ENCODE measurements at places on chromosomes 13 and 19.

DNA sequence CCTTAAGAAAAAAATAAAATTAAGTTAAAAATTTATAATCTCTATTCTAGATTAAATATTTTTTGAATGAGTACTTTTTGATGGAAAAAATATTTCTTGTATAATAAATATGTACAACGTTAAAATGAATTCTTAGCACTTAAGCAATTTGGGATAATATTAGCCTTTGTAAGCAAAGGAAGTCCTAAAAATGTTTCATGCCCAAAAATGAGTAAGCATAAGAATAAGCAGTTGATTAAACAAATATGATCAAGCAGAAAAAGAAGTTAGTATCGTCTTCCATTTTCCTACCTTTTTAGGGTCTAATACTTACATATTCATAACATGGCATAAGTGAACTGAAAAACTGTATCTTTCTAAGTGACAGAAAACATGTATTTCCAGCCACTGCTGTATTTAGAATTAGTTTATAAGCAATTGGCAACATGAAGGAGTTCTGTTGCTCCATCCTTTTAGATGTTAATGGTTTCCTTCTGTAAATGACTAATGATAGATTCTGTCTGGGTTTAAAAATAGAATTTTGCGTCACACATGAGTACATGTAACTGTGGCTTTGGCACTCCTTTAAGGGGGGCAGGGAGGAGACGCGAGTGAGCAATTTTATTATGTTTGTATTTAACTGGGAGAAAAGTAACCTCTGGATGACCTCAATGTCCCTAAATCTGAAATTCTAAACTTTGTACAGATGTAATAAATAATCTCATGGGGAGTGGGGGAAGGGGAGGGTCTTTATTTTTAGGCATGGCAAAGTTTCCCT is 237.4 kb downstream of the RGCC start:
- DNase-seq, result no peak

DNA sequence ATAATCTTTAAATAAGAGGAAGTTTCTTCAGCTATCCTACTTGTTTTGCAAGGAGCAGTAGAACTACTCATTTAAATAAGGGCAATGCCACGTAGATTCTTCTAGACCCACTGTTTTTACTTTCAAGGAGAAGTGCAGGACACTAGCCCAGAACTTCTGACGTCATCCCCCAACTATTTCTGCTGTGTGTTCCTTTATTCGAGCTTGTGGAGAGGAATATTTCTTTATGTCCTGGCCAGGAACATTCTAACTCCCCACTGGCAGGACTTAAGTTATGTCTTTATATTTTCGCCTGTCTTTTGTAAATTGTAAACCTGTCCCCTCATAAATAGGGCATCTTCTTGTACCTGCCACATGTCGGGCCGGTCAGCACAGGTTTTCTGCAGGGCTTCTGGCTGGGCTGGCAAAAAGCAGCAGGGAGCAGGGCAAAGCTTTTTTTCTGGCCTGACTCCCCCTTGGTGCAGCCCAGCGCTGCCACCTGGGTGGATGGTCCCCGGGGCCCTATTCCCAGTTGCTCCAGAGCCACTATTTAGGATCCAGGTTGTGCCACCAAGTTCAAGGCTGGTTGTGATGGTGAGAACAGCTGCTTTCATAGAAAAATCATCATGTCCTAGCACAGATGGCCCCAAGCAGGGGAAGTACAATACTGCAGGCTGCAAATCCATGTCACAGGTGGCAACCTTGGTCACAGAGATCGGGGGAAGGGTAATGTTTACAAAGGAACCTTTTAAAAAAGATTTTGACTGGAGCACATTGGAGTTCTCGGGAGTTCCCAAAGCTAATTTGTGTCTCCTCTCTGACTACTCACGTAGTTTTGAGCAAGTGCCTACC is 1.8 kb downstream of the MBNL2 start:
- DNase-seq, result no peak

DNA sequence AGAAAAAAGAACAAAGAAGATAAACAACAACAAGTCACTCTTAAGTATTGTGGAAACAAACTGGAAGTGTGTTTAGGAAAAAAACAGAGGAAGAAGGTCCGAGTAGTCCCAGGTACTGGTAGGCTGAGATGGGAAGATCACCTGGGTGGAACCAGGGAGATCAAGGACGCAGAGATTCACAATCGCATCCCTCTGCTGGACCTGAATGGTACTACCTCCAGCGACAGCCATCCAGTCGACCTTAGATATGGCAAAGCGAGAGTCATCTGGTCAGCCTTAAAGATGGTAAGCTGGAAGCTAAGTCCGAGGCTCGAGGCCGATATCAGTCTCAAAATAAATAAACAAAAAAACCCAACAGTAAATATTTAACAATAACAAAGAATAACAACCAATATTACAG is 44.9 kb upstream of the ZNF91 start:
- no peak for DNase-seq

DNA sequence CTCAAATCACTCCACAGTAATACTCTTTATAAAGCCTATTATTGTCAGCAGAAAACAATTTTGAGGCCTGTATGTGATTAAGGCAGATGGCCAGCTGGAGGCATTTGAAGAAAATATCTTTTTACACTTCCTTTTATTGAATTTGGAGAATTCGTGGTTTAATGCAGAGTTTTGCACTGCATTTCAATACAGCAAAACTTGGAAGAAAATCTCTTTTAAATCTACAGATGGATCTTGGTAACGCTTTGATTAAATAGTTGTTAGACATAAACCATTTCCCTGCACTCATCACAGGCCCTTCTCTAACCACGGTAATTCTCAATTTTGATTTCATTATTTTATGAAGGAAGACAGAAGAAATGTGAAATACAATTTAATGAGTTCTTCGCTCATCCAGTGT is 185.7 kb downstream of the RFC3 start:
- no peak for DNase-seq

- no peak for DNase-seq
Observed at GRCh38 chr19:51882518-51882917, 5.2 kb downstream of the ZNF577 start.

GRCh38 chr19:34265221-34265650 is 10.9 kb downstream of the GARRE1 start:
- DNase-seq, result no peak

GRCh38 chr19:12769689-12770088 is 5.7 kb downstream of the HOOK2 start:
- no peak for DNase-seq

- no peak for DNase-seq
Observed at GRCh38 chr13:25762795-25763377, 288.9 kb downstream of the SHISA2 start.

- DNase-seq, result no peak
Observed at GRCh38 chr13:74929436-74929835, 552.5 kb downstream of the TBC1D4 start.

GRCh38 chr19:18491995-18492953 is 29.6 kb downstream of the ELL start:
- DNase-seq, result no peak

- DNase-seq, result no peak
Observed at GRCh38 chr13:83295686-83296085, 586.6 kb downstream of the SLITRK1 start.

- DNase-seq, result peak; percentile 72
Observed at GRCh38 chr19:7926021-7926726, at the start of gene CTXN1. CTXN1 (minus strand) TSS chr19:7926135; CDS start chr19:7925538, 597 bp downstream.

GRCh38 chr19:35272122-35272719 is 3.5 kb downstream of the USF2 start:
- DNase-seq, result no peak

DNA sequence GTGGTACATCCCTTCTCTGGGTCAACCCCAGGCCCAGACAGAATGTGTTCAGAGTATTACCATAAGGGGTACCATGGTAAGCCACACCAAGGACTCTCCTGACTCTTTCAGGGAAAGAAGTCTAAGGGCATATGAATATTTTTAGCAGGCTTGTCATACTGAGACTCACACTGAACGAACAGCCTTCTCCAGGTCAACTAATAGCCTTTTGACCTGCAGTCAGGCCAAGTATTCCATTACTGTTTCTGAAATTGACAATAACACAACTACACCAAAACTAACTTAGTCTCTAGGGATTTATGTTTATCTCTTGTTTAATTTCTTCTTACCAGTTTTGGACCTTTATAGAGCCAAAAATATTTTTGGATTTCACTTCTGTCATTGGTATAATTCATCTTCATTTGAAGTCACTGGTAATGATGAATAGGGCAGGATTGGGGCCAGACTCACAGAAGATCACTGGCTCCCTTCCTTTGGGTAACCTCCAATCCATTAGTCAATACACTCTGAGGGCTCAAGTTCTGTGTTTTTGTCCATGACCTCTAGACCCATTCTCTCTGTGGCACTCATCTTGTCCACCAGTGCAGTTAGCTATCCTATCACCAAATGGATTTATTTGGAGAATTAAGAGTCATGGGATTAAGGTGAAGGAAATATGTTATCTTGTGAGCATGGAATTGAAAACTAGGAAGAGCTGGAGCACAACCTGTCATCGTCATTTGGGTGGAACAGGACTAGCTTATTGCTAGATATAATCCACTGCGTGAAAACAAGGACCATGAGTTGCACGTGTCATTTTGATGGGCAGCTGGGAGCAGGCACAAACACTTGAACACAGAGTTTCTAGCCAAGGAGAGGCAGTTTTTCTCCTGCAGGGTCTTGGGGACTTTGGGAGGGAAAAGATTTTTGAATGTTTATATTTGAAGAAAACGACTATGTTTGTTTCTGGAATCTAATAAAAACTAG is 313.3 kb downstream of the DCLK1 start:
- no peak for DNase-seq

DNA sequence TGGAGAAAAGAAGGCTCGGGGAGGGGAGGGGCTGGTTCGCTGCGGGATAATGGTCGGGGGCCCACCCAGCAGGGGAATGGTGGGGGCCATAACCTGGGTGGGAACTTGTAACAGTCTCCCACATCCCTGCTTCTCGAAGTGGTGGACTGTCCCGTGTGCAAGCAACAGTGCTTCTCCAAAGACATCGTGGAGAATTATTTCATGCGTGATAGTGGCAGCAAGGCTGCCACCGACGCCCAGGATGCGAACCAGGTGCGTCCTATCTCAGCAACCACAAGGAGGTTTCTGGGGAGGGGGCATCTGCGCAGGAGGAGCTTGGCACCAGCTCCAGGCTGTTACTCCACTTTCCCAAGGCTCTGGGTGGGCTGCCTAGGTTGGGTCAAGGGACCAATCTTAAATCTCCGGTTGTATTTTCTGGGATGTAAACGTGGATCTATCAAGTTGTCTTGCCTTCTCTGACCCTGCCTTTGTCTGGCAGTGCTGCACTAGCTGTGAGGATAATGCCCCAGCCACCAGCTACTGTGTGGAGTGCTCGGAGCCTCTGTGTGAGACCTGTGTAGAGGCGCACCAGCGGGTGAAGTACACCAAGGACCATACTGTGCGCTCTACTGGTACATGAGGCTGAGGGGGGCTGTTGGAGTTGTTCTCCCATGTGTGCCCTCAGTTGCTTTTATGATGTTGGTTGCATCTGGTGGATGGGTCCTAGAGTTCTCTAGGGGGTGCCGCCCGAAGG is 1.6 kb downstream of the TRIM28 start:
- no peak for DNase-seq

DNA sequence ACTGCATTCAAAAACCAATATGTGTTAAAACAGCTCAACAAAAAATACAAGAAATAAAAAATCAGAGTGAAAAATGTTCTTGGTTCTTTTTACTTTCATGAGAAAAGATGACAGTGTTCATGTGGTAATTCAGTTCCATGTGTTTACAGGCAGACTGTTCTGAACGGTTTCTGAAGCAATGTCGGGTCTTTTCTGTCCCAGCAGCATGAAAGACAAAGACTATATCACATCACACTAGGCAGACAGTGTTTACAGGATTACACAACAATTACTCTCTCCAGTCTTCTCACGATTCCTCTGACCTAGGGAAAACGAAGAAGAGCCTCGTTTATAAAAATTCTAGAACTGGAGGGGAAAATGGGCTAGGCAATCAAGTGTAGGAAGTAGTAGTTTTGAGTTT is 83.4 kb downstream of the UBL3 start:
- DNase-seq, result no peak

DNA sequence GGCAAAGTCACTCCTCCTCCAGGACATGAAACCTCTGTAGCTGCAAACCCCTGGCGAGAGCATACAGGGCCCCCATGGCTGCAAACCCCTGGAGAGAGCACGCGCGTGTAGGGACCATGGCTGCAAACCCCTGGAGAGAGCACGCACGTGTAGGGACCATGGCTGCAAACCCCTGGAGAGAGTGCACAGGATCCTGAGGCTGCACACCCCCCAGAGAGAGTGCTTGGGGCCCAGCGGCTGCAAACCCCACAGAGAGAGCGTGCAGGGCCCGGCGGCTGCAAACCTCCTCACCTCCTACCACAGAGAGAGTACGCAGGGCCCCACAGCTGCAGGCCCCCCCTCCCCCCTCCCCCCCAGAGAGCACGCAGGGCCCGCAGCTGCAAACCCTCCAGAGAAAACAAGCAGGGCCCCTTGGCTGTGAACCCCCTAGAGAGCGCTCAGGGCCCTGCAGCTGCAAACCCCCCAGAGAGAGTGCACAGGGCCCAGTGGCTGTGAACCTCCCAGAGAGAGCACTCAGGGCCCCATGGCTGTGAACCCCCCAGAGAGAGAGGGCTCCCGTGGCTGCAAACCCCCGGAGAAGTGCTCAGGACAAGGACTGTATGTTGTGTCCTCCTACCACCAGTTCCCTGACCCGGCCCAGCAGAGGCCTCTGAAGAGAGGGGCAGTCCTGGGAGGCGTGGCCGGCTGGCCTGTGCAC is 7.3 kb downstream of the ADPRHL1 start:
- no peak for DNase-seq

DNA sequence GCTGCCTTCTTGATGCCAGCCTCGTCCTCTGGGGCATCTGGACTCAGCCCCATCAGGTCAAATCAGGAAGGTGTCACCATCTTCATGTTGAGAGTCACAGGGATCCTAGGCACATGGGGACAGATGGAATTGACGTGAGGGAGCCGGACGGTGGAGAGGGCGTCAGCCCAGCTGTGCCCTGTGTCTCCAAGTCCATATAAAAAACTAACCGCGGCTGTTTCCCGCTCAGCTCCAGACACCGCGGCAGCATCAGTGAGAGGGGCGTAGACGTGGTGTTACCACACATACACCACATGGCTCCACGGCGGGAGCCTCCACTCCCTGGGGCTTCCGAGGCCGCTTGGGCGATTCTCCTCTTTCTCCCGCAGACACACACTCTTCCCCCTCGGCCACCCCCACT is 5.6 kb upstream of the PRR36 start:
- DNase-seq, result no peak

- no peak for DNase-seq
Observed at GRCh38 chr13:26299168-26299750, 45.3 kb downstream of the CDK8 start.

- no peak for DNase-seq
Observed at GRCh38 chr19:19543640-19544039, 5.6 kb downstream of the CILP2 start.

DNA sequence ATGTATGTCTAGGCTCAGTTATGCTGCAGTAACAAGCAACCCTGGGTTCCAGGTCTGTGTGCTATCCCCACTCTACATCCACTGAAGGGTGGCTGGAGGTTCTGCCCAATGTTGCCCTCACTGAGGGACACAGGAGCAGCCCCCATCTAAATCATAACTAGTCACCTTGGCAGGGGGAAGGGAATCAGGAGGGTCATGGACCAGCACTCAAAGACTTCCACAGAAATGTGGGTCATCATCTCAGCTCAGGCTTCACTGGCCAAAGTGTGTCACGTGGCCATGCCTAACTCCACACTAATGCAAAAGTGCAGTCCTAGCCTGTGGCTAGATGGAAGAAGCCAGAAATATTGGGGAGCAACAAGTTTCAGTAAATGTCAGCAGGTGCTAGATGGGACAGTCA is 137.3 kb upstream of the ZNF507 start:
- DNase-seq, result no peak

Measured in stimulated activated CD4-positive, alpha-beta T cell treated with anti-CD3 and anti-CD28 coated beads, TNF-alpha, amount 100 ng/mL, for 4 hours (primary cell).